ENCODE measurements at places on chromosomes 11 and 22.

DNA sequence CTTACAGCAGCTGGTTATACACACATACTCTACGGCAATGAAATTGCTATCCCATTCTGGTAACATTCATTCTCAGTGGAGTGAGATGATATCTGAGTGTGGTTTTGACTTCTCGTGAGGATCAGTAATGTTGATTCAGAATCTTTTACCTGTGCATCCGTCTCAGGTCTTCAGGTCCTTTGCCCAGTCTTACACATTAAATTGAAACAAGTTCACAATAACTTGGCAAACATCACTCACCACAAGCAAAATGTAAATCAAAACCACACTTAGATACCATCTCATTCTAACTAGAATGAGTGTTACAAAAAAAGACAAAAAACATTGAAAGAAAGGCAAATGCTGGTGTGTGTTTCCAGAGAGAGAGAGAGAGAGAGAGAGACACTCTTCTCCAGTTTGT is 14.0 kb downstream of the RGL4 start:
- DNase-seq, result no peak

DNA sequence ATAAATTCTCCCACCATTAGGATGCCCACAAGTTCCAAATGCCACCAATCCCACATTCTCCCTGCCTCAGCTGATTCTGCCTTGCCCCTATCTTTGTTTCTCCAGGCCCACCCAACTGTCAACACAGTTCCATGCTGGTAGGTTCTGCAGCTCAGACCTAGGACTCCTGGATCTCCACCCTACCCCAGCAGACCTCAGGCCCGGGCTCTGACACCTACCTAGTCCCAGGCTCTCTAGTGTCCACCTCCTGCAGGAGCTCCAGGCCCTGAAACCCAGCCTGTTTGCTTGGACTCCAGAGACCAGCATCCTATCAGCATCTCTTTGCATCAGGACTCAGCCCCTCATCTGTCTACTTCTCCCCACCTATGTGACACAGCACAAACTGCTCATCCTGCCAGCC is 86.5 kb downstream of the PDE2A start:
- DNase-seq, result no peak

DNA sequence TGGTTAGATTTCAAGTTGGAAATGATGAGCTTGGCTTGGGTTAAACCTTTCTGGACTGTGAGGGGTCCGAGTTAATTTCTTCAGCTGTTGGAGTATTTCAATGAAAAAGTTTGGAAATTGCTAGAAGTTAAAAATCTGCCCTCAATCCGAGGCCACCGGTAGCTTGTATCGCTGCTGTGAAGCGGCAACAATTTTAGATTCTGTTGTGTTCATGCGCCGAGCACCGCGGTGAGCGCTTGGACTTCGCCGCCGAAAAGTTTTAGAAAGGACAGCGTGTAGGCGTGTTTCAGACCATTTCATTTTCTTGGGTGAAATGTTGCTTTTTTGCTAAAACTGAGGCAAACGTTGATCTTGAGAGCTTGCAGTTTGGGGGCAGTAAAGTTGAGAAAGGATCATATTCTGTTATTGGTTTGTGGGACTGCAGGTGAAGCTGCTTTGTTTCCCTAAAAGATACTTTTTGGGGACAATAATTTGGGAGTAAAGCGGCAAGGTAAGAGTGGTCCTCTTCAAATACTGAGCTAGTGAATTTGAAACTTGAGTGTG is 928 bp downstream of the FBXO7 start:
- DNase-seq, result no peak

- DNase-seq, result peak; percentile 82
Measured at GRCh38 chr11:18312663-18313420, 9.1 kb downstream of the HPS5 start.

DNA sequence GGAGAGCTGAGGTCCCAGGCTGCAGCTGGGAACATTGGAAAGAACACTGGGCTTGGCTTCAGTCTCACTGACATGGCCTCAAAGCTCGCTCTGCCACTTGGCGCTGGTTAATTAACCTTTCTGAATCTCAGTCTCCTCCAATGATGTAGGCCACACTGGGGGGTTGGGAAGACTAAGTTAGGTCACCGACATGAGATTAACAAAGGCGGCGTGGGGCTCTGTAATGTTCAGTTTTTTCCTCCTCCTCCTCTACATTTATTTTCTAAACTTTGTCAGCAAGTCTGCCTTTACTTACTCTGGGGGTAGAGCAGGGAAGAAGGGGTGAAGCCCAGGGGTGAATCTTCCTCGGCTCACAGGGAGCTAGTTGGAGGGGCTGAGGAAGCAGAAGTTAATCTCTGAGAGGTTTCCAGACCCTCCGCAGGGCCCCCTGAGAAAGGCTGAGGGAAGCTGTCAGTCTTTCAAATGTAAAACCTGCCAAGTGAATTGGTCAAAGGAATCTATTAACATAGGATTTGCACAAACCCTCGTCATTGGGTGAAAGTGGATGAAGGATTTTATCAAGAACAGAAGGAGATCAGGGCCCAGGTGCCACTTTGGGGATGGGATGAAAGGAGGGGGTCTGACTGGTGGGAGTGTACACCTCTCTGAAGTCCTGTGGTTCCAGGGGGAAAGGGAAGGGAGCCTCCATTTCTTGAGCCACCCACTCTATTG is 32.1 kb upstream of the TENM4 start:
- DNase-seq, result no peak
